Left renal pelvis (tissue), 4 donors: ENCODE measurements at places on chromosomes 16 and 17.

DNA sequence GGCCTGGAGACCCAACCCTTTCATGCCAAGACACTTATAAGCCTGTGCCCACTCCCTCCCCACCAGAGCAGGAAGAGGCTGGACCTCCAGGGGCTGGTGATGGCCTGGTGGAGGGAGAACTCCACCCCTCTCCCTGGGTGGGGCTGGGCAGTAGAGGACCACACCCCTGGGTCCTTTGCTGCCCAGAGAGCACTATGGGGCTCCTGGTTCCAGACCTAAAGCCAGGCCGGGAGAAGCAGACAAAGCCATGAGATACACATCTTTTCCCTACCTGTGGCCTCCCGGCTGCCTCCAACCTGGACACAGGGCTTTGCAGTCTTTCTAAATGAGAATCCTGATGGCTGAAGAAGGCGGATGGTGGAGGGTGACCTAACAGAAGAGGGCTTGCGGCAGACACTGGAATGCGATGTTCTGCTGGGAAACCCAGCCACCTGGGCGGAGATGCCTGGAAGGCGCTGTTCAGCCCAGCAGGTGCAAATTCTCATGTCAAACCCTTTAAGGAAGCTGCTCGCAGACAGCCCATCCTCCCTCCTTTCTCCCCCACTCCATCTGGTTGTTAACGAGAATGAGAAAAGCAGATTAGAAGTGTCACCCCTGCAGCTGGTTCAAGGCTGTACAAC is 43.9 kb upstream of the KIFC3 start:
- DNase-seq: no peak

DNA sequence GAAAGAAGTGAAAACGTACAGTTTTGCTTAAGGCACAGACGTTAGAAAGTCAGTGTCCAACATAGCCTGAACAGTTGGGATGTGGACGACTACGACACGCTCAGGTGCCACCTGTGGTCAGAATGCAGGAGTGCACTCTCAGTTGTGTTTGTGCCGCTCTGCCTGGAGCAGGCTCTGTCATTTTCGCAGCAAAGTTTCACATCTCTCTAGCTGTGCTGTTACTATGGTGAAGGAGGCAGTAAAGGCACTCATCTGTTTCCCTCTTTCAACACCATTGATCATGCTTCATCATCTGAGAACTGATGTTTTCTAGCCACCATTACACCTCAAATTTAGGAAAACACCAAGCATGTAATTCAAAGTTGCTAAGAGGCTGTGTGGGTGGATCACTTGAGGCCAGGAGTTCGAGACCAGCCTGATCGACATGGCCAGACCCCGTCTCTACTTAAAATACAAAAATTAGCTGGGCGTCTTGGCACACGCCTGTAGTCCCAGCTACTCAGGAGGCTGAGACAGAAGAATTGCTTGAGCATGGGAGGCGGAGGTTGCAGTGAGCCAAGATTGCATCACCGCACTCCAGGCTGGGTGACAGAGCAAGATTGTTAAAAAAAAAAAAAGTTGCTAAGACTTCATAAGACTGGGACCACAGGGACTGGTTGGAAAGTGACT is 44.9 kb upstream of the DNAJA2 start:
- DNase-seq: peak; percentile 14

DNA sequence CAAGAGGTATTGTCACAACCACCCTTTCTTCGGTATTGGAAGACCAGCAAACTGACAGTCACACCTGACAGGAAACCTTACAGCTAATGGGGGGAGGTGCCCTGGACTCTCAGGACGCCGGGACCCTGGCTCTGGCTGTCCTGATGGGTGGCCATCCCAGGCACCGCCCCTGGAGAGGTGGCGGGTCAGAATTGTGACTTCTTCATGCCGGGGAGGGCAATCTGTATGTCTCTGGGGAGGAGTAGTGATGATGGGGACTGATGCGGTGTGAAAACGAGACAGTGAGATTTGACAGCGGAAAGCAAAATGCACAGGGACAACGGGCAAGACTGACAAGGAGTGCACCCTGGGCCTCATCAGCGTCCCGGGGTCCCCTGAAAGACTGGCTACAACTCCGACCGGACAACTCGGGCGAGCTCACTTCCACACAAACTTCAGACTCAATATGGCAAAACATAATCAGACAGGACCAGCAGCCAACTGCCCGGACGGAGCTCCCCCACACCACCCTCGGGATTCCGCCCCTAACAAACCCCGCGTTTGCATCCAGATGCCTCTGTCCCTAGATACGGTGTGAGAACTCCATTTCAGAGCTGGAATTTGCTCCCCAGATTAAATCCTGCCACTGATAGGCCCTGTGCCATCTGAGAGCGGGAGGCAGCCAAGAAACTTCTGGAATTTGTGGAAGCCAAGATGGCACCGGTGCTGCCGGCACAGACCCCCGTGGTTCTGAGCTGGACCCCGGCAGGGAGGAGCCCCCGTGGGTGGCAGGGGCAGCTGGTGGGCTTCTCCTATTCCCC is 83.6 kb upstream of the CREBBP start:
- no peak for DNase-seq

DNA sequence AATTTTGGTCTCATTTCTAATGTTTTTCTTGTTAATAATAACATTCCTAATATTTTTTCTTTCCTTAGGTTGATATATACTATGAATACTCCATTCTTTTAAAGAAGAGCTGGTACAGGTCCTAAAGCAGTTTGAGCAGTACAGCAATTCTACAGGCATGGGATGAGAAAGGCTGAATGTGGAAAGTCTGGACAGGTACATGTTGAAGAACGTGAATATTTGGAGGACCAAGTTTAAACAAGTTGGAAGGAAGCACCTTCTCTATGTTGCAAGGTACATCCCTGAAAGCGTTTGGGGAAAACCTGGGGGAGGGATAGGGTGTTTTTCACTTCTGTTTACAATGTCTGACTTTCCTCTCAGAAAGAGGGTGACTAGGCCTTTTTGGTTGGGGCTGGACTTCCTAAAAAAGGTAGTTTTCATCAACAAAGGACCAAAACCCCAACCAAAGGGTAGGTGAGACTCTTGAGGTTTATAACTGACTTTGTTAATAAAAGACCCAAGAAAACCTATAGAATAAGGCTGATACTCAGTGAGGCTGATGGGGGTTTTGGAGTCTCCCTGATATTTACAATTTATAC is 95.9 kb upstream of the AXIN2 start:
- no peak for DNase-seq

DNA sequence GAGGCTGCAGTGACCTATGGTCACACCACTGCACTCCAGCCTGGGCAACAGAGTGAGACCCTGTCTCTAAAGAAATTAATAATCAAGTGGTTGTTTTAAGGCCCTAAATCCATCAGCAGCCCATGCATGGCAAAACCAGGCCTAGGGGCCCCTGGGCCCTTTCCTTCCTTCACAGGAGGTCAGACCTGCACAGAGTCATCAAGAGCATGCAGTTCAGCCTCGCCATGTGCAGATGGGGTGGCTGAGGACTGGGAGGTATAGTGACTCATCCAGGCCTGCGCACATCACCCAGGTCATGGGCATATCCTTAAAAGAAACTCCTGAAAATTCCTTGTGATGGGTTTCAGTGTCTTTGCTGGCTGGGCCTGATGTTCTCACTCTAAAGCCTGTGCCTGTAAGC is 72.4 kb upstream of the AMZ2 start:
- no peak for DNase-seq

DNA sequence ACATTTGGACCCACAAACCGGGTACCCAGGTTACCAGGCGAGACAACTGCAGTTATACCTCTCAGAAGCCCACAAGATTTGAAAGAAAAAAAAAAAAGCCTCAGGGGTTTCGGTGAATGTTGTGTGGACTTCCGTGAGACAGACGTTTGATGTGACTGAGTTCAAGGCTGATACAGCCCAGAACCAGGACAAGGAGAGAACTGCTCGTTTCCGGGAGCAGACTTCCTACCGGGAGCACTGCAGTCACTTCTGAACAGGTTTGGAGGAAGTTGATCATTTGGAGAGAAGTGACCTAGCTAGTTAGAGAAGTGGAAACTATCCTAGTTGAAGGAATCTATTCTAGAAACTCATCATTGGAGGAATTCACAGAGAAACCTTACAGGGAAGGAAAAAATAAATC is 847 bp downstream of the CKLF start:
- DNase-seq: no peak

DNA sequence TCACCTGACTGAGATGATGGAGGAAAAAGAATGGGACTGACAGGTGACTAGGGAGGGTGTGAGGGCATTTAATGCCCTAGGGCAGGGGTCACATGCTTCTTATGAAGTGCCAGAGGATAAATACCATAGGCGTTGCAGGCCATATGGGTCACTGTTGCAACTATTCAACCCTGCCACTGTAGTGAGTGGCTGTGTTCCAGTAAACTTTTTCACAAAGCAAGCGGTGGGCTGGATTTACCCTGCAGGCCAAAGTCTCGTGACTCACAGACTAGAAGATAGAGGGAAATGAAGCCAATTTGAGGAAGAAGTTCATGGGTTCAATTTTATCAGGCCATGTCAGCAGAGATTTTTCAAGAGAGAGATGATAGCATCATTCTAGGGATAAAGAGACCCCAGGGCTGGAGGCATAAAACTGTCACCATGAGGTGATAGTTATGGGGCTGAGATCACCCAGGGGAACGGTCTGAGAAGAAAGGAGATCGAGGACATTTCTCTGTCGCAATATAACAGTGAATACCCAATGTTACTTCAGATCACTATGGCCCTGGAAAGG is 8.6 kb downstream of the ARHGAP17 start:
- DNase-seq: no peak

GRCh38 chr17:30360086-30360808 is 18.5 kb upstream of the CPD start:
- DNase-seq: no peak

DNA sequence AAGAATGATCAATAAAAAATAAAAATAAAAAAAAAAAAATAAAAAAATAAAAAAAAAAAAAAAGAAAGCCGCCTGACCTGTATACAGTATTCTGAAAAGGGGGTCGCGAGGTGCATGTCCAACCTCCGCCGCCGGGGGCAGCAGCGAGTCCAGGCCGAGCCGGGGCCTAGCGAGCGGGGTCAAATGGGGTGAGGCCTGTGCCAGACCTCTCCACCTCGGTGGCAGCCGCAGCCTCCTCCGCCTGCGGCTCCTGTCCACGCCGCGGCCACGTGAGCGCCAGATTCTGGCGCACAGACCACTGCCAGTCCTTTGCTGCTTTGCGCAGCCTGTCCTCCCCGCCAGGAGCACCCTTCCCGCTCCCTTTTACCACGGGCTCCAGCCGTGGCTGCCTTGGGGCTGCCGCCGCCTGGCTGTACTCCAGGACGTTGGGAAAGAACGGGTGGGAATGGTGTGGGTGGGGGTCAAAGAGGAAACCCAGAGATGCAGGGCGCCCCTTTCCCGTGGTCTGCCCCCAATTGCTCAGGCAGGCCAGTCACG is 2.4 kb upstream of the BCKDK start:
- DNase-seq: no peak

GRCh38 chr17:6536053-6536452 is 20.3 kb downstream of the PITPNM3 start:
- DNase-seq: no peak

DNA sequence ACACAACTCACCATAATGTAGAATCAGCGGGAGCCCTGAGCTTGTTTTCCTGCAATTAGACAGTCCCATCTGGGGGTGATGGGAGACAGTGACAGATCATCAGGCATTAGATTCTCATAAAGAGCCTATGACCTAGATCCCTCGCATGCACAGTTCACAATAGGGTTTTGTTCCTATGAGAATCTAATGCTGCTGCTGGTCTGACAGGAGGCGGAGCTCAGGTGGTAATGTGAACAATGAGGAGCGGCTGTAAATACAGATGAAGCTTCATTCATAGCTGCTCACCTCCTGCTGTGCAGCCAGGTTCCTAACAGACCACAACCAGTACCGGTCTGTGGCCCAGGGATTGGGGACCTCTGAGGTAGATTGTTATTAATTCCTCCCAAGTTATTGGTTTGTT is 2.9 kb upstream of the DOK4 start:
- DNase-seq: no peak

GRCh38 chr17:76382351-76382802 is 2.0 kb upstream of the SPHK1 start:
- no peak for DNase-seq

GRCh38 chr16:62014319-62014923 is 21.8 kb downstream of the CDH8 start:
- DNase-seq: no peak

DNA sequence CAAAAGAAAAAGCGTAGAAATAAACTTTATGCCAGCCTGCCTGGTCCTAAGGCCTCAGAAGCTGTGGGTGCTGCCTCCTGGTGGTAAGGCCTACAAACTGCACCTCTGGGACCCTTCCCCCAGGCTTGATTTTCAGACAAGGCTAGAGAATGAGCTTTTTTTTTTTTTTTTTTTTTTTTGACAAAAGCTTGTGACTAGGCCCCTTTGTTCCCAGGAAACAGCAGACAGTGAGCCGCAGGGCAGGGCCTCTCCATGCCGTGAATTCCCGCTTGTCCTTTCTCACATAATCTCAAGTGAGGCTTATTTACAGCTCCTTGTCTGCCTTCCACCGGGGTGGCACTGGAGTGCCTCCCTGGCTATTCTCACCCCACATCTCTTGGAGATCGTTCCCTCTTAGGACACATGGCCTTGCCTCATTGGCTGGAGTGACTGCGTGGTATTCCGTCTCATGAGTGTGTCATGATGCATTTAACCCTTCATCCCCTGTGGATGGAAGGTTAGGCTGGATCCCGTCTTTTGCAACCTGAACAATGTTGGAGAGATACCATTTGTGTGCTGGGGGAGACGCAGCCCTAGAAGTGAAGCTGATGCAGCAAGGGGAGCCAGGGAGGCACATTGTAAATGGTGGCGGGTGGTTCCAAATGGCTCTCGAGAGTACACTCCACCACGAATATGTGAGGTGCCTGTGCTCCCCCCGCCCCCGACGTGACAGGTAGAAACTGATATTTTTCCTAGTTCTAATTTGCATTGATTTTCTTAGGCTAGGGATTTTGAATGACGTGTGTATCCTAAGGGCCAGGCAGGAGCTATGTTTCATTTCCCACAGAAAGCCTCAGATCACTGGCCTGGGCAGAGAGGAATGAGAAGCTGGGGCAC is 49.6 kb downstream of the USP22 start:
- DNase-seq: peak; percentile 73

- no peak for DNase-seq
Measured at GRCh38 chr16:77836801-77837200, 48.4 kb downstream of the VAT1L start.

GRCh38 chr16:66300037-66300436 is 66.5 kb upstream of the CDH5 start:
- no peak for DNase-seq

GRCh38 chr16:85187002-85187401 is 74.7 kb upstream of the CIBAR2 start:
- DNase-seq: no peak

DNA sequence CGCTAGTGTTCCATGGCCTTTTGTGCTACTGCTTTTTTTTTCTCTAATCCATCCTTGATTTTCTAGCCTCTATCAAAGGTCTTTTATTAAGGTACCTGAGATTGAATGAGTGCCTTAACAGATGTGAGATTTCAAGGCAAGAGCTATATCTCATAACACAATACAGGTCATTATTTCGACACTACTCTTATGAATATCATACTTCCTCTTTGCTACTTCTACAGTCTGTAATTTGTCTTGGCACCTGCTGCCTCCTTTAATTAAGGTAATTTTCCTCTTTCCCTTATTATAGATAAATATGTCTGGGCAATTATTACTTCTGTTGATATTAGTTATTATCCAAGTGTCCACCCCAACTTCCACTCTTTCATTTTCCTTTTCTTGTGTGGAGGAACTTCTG is 5.3 kb downstream of the KRT28 start:
- DNase-seq: no peak

- DNase-seq: no peak
Measured at GRCh38 chr16:49416001-49416675, 42.5 kb downstream of the C16orf78 start.
